GM23338 (cell line): ENCODE measurements at places on chromosomes 12 and 14. TPM values are rescaled to one million over a fixed set of nuclear protein-coding genes. Genes with fewer than 3 reads are reported as not detected.

The GPR137C gene
- total RNA-seq: 3.3 and 5.2 TPM in 2 replicates

The RAD51AP1 gene
- total RNA-seq: 75.2 and 84.5 TPM in 2 replicates

The RNF212B gene
- total RNA-seq: not detected in 2 replicates

The GNG2 gene
- 14.8 and 19.0 TPM in 2 replicates for total RNA-seq

The INHBC gene
- total RNA-seq: not detected in 2 replicates

The PROX2 gene
- 0.31 TPM in 1 of 2 replicates, not detected in the other for total RNA-seq

The REM2 gene
- total RNA-seq: 0.31 and 1.2 TPM in 2 replicates

The ADIPOR2 gene
- total RNA-seq: 36.2 and 36.3 TPM in 2 replicates

The HSPA2 gene
- 114 and 130 TPM in 2 replicates for total RNA-seq

The TAS2R30 gene
- 9.7 and 13.7 TPM in 2 replicates for total RNA-seq

The DAAM1 gene
- 36.3 and 51.1 TPM in 2 replicates for total RNA-seq

The FOXM1 gene
- total RNA-seq: 73.4 and 98.1 TPM in 2 replicates

The INSM2 gene
- total RNA-seq: not detected in 2 replicates

The SERPINA10 gene
- not detected in 2 replicates for total RNA-seq

DNA sequence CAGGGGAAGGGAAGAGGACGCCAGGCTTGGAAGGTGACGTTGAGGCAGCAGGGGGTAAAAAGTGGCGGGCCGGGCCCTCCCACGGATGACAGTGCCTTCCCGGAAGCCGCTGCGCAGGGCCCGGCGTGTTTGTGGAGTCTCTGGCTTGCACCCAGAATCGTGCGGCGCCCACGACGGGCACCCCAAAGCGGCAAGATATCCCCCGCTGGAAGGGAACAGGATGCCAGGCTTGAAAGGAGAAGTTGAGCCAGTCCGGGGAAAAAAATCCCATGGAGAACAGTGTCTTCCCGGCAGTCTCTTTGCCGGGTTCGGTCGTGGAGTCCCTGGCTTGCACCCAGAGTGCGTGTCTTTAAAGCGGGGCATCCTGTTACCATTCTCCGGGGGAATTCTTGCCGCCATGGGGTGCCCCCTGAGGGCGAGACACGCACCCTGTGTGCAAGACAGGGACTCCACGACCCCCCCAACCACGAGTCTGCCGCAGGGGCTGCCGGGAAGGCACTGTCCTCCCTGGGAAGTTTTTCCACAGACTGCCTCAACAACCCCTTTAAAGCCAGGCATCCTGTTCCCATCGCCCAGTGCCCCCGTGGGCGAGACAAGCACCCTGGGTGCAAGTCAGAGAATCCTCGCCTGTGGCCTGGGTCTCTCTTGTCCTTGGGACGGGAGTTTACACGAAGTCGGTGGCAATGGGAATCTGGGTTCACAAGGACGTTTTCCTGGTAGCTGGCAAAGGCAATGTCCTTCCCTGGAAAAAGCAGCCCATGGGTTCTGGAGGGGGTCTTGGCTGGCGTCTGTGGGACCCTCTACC lies 156.1 kb upstream of the ALG10B start:
- DNase-seq: no peak

- no peak for DNase-seq
These were observed 50.3 kb upstream of the SLC2A13 start for GRCh38 chr12:40156021-40156764.

DNA sequence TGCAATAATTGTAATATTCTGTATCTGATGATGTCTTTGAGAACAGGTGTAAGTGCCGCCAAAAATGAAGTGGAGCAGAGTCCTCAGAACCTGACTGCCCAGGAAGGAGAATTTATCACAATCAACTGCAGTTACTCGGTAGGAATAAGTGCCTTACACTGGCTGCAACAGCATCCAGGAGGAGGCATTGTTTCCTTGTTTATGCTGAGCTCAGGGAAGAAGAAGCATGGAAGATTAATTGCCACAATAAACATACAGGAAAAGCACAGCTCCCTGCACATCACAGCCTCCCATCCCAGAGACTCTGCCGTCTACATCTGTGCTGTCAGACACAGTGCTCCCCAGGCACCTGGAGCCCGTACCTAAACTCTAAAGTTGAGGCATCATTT lies 268.7 kb downstream of the DAD1 start:
- DNase-seq: peak; percentile 24

GRCh38 chr14:55417955-55418354 lies 6.3 kb upstream of the ATG14 start:
- no peak for DNase-seq

GRCh38 chr12:76108356-76108755 lies 23.9 kb upstream of the NAP1L1 start:
- no peak for DNase-seq

GRCh38 chr12:5200278-5201087 lies 156.8 kb downstream of the KCNA5 start:
- peak; percentile 89 for DNase-seq

GRCh38 chr12:6966351-6966750 lies 4.1 kb downstream of the PHB2 start:
- DNase-seq: no peak

DNA sequence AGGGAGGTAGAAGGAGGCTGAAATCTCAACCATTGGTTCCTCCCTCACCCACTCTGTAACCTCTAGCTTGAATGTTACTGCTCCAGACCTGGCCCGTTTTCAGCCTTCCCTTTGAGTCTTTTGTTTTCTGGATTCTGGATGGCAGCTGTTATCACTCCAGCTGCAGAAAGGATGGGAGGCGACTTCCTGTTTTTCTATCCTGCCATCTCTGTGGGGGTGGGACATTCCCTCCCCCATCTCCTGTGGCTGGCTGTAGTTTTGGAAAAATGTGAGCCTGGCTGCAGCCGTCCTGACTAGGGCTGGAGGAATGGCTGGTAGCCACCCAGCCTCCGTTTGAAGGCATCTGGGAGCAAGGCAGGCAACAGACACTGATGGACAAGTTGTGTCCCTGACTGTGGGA lies 2.9 kb upstream of the PPFIBP1 start:
- peak; percentile 66 for DNase-seq

DNA sequence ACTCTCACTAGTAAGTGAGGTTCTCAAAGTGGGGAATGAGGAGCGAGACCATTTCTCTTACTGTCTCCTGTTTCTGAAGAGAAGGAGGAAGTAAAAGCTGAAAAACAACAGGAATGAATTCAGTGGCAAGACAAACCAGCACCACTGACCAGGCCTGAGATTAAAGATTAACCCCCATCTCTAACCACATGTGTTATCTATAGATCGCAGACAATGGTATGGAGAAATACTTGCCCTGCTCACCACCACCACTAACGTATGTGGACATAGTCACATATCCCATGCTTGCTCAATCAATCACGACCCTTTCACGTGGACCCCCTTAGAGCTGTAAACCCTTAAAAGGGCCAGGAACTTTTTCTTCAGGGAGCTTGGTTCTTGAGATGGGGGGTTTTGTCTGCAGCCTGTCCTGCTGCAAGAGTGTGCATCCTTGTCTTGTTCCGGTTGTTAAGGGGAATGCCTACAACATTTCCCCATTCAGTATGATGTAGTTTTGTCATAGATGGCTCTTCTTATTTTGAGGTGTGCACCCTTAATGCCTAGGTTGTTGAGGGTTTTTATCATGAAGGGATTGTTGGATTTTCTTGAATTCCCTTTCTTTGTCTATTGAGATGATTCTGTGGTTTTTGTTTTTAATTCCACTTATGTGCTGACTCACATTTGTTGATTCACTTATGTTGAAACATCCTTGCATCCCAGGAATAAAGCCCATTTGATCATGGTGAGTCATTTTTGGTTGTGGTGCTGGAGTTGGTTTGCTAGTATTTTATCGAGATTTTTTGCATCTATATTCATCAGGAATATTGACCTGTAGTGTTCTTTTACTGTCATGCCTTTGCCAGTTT lies 698.8 kb upstream of the LMO3 start:
- DNase-seq: no peak

DNA sequence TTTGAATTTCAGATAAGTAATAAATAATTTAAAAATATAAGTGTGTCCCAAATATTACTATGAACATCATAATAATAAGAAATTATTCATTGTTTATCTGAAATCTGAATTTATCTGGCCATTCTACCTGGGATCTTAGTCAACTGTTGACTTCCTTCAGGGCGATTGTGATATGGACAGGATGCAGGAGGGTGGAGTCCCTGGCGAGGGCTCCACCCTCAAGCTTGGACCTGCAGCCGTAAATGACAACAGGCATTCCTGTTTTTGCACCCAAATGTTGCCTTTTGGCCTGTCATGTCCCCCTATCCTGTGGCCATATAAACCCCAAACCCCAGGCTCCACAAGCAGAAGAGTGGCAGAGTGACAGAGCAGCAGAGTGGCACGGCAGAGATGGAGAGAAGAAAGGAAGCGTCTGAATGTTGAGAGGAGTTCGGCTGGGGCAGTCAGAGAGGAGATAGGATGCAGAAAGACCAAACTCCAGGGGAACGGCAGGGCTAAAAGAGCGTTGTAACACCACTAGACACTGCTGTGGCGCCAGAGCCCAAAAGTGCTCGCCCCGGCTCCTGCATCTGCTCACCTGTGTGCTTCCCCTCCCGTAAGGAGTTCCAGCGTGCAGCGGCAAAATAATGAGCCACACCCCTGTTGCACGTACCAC lies 39.4 kb upstream of the FUT8 start:
- DNase-seq: peak; percentile 30

DNA sequence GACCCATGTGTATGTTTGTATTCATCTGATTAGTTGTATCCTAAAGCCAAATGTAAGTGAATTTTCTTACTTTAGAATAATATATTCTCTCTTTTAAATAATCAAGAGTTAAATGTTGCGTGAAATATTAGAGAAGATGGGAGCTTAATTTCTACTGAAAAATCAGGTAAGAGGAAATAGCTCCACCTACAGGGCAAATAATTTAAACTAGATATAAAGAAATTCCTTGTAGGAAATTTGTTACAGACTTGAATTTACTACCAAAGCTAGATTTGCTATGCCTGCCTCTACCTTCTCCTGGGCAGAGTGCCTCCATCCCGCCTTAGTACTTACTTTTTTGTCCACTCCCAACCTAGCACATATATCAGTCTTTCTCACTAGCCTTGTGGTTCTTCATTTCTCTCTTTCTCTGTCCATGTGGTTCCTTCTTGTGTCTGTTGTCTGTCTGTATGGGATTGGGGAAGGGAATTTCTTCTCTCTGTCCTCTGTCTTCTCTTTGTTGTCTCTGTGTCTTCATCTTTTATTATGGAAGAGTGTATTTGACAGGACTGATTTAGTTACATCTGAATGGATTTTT lies 44.7 kb downstream of the PALS1 start:
- DNase-seq: peak; percentile 82

DNA sequence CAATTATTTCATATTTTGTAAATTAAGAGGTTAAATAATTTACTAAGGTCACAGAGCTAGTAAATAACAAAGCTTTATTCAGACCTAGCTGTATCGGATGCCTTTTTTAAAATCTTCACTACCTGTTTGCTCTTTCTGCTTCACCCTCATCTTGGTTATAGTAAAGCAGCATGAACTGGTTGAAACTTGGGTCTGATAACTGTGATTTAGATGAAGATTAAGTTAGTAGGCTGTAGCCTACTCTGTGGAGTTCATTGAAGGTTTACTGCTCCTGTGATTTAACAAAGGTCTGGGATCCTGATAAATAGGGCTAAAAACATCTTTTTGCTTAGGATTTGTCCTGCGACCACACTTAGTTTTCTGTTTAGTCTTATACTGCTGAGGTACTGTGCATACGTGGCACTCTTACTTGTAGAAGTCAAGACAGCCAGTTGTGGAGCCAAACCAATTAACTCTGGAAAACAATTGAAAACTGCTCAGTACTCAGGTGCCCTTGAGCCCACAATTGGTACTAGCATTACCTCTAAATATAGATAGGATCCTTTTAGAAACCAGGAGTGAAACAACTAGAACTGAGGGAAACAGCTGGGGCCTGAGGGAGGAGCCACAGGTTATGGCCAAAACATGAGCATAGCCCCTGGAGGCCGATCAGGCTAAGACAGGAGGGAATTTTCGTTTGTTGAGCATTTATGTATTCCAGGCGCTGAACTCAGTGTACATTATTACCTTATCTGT lies 2.3 kb downstream of the SPATS2 start:
- DNase-seq: peak; percentile 73

- peak; percentile 85 for DNase-seq
These were observed 44.5 kb downstream of the SLC38A6 start for GRCh38 chr14:61025251-61026223.

- no peak for DNase-seq
These were observed 455.5 kb downstream of the AEBP2 start for GRCh38 chr12:19894803-19895202.

GRCh38 chr12:64457032-64457431 lies 5.1 kb downstream of the TBK1 start:
- no peak for DNase-seq

DNA sequence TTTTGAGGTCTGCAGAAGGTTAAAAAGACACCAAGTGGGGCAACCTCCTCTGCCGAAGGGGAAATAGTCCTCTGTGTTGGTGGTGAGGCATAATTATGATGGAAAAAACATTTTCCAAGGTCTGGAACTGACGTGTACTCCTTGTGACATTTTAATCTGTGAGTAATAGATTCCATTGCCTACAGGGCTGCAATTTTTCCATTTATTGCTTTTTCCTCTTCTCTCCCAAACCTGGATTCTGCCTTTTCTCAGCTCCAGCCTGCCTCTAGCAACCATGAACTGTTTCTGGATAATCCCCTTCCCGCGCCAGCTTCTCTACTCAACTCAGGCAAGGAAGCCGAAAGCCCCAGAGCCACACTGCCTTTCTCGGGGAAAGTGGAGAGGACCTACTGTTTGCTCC lies 230.1 kb upstream of the PLXNC1 start:
- DNase-seq: no peak

DNA sequence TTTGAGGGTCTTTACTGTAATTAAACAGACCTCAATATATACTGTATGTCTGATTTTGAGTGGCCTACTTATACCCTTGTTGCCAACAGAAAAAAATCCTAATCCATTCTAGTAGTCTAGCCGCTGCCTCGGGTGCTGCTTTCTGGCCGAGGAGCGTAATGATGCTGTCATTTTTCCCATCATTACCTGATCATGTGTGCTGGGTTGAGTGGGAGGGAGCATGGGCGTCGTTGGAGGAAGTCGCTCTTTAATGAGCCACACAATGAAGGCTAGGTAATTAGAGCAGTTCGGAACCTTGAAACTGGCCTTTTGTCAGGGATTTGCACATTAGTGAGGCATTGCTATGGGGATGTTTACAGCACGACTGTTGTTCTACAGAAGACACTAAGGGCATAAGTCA lies 76.1 kb upstream of the RFX4 start:
- no peak for DNase-seq

GRCh38 chr12:117298648-117299225 lies 62.7 kb downstream of the NOS1 start:
- no peak for DNase-seq

DNA sequence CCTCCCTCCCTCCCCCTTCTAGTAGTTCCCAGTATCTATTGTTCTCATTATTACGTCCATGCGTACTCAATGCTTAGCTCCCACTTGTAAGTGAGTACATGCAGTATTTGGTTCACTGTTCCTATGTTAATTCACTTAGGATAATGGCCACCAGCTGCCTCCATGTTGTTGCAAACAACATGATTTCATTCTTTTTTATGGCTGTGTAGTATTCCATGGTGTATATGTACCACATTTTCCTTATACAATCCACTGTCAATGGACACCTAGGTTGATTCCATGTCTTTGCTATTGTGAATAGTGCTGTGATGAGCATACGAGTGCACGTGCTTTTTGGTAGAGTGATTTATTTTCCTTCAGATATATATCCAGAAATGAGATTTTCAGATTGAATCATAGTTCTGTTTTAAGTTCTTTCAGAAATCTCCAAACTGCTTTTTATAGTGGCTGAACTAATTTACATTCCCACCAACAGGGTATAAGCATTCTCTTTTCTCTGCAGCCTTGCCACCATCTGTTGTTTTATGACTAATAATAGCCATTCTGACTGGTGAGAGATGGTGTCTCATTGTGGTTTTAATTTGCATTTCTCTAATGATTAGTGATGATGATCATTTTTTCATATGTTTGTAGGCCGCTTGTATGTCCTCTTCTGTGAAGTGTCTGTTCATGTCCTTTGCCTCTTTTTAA lies 17.9 kb upstream of the CLEC7A start:
- DNase-seq: no peak

- peak; percentile 97 for DNase-seq
These were observed 44.7 kb upstream of the SINHCAF start for GRCh38 chr12:31370531-31371255.
